ENCODE measurements at places on chromosomes 12 and 14. TPM values are rescaled to one million over a fixed set of nuclear protein-coding genes. Genes with fewer than 3 reads are reported as not detected.
A peak's percentile ranks its signal among the peaks of the same experiment; 100 is the strongest.

GRCh38 chr12:124279846-124280360 lies 15.0 kb upstream of the RFLNA start:
- no peak for DNase-seq

DNA sequence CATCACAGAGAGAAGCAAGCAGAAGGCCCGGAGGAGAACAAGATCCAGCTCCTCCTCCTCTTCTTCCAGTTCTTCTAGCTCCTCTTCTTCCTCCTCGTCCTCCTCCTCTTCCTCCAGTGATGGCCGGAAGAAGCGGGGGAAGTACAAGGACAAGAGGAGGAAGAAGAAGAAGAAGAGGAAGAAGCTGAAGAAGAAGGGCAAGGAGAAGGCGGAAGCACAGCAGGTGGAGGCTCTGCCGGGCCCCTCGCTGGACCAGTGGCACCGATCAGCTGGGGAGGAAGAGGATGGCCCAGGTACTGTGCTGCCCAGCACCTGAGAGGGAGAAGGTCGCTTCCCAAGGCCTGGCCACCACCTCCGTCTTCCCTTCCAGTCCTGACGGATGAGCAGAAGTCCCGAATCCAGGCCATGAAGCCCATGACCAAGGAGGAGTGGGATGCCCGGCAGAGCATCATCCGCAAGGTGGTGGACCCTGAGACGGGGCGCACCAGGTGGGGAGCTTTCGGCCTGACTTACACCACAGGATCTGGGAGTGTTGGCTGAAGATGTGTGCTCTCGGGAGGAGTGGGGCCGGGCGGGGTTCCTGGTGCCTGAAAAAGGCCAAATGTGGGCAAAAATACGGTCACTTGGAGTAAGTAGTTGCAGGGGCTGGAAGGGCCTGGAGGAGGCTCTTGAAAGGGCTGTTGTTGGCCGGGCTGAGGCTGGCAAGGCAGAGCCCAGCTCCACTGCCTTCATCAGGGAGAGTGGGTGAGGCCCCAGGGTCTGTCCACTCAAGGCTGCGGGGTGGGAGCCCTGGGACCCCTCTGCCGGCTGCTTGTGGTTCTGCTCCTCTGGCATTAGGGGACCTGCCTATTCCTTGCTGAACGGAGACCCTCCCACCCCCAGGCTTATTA lies 1.4 kb downstream of the ARL6IP4 start:
- no peak for DNase-seq

- DNase-seq: no peak
These were observed 285.3 kb upstream of the KITLG start for GRCh38 chr12:88865537-88865936.

- no peak for DNase-seq
These were observed 128.8 kb downstream of the VRK1 start for GRCh38 chr14:96926001-96926400.

DNA sequence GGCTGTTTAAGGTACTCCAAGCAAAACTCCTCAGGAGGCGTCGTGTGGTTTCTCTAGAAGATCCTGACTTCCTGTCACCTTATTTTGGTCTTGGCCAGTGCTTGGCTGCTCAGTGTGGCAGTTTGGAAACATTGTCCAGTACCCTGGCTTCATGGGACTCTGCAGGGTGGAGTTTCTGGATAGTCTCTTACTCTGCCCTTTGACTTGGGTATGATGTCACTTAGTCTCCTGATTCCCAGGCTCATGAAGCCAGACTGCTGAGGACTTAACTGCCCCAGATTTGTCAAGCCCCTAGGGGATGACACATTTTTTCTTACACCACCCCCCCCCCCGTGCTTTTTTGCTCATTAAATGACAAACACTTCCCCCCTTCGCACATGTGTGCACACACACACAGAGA lies 82.7 kb downstream of the ADCK1 start:
- DNase-seq: no peak

DNA sequence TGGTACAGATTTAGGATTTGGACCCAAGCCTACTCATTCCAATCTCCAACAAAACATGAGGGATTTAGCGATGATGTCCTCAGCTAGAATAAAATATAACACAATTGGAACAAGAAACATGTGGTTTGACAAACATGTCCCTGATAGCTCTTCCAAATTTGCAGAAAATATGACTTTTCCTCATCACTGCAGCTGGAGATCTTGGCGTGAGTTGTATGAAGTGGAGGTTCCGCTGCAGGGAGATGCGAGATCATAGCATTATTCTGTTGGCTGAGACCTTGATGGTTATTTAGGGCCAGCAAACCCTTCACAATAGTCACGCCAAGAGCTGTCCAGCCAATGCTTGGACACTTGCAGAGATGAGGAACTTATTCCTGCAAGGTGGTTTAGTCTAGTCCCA lies 413.4 kb upstream of the TBX3 start:
- no peak for DNase-seq

GRCh38 chr12:2221030-2221621 lies 168.3 kb downstream of the CACNA1C start:
- DNase-seq: no peak

GRCh38 chr14:78405079-78405856 lies 235.1 kb downstream of the NRXN3 start:
- no peak for DNase-seq

GRCh38 chr12:49131894-49132461 lies 783 bp upstream of the TUBA1B start:
- DNase-seq: no peak

DNA sequence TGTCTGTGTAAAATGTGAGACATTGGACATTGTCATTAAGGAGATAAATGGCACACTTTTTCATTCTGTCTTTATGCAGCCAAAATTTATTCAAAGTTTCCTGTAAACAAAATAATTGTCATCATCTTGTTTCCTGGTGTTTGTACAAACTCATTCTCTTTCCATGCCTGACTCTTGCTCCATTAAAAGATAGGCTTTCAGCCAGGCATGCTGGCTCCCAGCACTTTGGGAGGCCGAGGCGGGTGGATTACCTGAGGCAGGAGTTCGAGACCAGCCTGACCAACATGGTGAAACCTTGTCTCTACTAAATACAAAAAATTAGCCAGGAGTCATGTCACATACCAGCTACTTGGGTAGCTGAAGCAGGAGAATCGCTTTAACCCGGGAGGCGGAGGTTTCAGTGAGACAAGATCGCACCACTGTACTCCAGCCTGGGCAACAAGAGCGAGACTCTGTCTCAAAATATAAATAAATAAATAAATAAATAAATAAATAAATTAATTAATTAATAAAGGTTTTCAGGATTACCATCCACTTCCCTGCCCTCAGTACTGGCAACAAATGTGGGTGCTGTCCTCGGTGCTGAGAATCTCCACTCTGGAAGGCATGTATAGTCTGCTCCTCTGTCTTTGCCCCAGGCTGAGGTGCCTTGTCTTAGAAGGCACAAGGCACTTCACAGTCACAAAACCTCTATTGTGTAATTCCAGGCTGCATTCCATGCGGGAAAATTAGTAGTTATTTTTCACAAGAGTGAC lies 83.2 kb downstream of the PAH start:
- peak; percentile 63 for DNase-seq

DNA sequence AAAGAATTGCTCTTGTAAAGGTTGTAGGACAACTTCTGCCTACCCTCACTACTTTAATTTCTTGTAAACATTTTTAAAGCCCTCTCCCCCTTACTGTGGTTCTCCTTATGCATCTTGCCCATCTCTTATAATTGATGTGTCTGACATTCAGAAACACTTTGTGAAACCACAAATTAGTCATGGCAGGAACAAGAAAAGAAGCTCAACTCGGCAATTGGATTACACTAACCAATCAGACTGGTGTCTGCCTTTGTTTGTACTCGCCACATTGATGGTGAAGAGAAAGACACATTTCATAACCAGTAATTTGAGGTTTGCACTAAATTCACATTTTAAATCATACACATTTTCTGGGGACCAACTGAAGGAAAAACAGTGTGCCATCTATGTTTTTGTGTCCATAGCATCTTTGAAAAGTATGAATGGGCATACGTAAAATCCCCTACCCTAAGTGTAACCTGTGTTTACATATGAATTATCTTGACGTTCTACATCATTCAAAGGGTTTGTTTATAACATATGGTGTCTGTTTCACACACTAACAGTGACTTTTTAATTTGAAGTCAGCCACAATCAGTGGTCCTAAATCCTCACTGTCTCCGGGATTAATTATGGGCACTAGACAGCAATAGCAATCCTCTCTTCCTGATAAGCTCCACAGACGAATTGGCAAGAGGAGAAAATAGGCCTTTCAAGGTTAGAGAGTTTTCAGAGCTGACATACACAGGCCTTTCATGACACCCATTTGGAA lies 49.9 kb downstream of the OTX2 start:
- DNase-seq: no peak

GRCh38 chr14:71956920-71957563 lies 24.8 kb downstream of the RGS6 start:
- no peak for DNase-seq

GRCh38 chr12:98453070-98453469 lies 62.3 kb upstream of the TMPO start:
- no peak for DNase-seq

GRCh38 chr12:76455582-76456345 lies 103.8 kb downstream of the OSBPL8 start:
- peak; percentile 6 for DNase-seq

DNA sequence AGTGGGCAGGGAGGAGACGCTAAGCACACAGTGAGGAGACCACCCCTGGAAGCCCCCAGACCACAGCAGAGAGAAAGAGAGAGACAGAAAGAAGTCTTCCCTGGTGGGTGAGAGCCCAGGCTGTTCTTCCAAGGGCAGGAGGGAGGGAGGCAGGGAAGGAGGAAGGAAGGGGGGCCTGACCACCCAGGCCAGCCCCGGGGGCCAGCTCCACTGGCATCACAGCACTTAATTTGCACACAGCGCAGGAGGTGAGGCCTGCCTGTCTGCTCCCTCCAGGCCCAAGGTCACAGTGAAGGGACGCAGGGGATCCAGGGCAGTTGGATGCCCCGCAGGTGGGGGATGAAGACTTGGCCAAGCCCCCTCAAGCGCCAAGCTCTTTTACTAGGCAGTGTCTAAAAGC lies 141.9 kb upstream of the C14orf180 start:
- DNase-seq: no peak

DNA sequence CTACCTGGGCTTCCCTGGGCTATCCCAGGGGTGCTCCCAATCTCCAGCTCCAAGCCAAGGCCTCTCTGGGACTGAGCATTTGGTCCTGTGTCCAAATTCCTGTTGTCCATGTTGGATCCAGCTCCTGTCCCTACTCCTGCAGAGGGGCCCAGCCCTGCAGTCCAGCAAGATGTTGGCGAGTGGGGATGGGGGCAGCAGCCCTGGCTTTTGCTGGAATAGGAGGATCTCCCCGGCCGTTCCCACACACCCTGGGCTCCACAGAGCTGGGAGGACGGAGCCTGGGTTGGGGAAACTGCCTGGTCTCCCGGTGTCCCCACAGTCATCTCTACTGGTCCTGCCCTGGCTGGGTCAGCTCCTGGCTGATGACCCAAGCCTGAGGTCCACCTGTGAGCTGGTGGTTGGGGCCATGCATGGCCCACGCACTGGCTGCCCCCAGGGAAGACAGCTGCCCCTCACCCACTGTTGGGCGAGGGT lies 219.6 kb upstream of the C14orf180 start:
- DNase-seq: no peak

DNA sequence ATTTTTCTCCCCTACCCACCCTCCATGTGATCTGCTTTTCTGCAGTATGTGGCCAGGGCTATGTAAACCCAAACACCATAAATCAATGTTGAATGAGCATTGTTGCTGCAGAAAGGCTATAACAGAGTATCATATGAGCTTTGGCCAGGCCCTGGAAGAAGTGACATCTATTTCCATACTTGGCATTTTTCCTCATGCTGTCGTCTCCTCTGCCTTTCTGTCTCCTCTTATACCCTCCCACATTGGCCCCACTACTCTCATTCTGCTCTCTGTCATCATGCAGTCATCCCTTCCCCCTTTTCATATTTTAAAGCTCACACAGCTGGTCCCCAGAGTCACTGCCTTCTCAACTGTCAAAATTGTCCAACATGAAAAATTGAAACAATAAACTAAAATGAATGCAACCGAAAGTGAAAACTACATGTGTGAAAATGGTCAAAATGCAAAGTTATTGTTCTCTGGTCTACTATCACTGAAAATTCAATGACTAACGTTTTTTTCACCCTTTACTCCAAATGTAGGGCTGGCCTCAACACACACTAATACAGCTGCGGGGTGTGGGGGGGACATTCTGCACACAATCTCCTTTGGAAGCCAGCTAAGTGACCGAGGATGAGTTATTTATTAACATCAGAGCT lies 290.7 kb upstream of the TMPO start:
- DNase-seq: no peak

DNA sequence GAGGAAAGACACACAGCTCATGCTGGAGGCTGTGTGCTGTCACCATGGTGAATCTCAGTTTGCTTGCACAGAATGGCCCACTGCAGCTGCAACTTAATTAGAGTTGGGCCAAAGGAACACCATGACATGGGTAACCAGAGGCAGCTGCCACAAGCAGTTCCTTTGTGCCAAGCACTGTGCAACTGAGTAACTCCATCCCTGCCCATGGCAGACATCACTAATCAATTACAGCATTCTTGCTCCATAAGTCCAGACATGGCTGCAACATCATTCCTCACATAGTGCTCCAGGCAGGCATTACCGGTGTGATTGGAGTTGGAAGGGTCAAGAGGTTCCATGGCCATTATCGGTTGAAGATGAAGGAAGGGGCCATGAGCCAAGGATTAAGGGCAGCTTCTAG lies 207.0 kb downstream of the RBM19 start:
- DNase-seq: no peak

- DNase-seq: no peak
These were observed 939.0 kb upstream of the TMEM132C start for GRCh38 chr12:127327986-127328385.

- DNase-seq: peak; percentile 63
These were observed 1.2 kb downstream of the PELI2 start for GRCh38 chr14:56119201-56119981.

DNA sequence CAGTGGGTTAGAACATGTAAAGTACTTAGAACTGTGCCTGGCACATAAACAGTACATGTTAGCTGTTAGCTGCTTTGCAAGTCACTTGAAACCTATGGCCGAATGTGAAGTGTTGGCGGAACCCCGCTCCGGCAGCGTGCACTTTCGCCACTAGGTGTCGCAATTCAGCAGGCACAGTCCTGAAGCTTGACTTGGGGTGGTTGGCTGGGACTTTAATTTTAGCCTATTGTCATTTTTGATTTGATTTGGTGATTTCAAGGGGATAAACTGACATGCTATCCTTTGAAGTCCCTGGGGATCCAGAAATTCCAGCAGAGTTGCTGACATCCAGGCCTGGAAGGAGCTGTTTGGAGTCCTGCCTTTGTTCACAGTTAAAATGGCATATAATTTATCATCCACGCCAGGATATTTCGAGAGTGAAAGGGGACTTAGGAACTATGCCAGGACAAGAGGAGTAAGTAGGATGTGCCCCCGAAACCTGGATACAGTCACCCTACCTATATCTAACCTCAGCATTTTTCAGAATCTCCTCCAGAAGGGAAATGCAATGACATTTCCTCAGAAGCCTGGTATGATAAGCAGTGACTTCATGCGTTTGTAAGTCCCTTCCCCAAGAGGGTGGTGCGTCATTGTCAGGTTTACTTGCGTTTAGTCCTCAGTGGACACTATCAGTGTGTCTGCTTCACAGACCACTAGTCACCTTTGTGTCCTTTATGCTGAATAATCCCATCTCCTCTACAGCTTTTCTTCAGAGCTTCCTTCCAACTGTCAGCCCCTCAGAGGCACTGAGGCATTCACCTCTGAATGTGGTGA lies 3.5 kb upstream of the TSPAN9 start:
- DNase-seq: peak; percentile 91

The IL26 gene
- total RNA-seq: not detected

The ADGRD1 gene
- 1.7 TPM for total RNA-seq

The NKX2-1 gene
- not detected for total RNA-seq

The TGM1 gene
- total RNA-seq: 1.7 TPM

The PZP gene
- total RNA-seq: 2.2 TPM

The MAP3K9 gene
- 8.6 TPM for total RNA-seq

The PLEK2 gene
- total RNA-seq: 0.62 TPM

The CISTR gene
- total RNA-seq: 1.4 TPM

The RNASE7 gene
- total RNA-seq: not detected

The TBX3 gene
- 0.41 TPM for total RNA-seq
